ENCODE measurements at places on chromosomes 2 and 18.

- DNase-seq, result no peak
Observed at GRCh38 chr2:72271276-72271614, 123.6 kb upstream of the CYP26B1 start.

- no peak for DNase-seq
Observed at GRCh38 chr2:127108090-127108523, 1.2 kb upstream of the BIN1 start.

DNA sequence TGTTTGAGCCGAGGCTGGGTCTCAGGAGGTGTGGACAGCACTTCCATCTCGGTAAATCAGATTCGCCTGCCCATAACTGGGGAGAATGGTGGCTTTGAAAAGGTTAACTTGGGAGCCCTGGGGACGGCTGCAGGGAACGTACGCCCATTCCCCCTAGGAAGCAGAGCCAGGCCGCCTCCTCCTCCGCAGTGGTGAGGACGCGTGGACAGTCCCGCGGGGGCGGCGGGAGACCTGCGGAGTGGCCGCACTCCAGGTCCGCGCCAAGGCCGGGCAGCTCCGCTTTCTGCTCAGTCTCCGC lies 845 bp upstream of the MYCN start:
- no peak for DNase-seq

GRCh38 chr2:148552675-148553331 lies 91.7 kb upstream of the EPC2 start:
- DNase-seq, result peak; percentile 15

DNA sequence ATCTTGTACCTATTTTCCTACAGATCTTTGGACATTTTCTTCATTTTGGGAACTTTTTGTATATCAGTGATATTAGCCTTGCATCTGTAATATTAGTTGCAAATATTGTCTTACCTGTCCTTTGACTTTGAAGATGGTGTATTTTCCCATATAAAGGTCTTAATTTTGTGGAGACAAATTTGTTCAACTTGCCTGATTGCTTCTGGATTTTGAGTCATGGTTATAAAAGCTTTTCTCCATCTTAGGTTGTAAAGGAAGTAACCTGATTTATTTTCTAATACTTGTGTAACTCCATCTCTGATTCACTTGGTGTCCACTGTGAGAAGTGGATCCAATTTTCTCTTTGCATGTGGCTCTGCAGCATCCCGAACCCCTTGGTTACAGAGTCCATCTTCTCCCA lies 97.7 kb upstream of the OTOS start:
- no peak for DNase-seq

DNA sequence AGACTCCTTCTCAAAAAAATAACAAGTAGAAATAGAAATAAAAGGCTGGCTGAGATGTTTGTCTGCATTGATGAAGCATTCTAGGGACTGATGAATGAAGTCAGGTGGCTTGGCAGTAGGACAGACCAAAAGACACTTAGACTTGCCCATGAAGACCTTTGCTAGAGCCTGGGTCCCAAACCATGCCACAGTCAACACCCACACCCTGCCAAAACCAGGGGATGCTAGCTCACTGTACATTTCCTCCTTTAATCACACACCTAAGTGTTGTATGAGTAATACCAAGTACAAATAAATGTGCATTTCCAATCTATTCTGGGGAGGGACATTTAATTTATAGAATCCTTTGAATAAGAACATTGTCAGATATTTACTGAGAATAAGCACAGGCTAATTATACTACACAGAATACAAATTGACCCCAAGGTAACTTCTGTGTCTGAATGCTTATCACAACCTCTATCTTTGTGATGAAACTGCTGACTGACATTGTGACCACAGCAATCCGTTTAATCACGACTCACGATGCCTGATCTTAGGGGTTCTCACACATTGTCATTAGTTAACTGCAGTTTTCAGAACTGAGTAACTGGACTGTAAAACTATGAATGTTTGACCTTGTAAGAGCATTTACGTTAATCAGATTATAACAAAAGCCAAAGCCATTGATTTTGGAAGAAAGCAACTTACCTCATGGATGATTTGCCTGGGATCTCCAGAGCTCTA lies 10.5 kb upstream of the NOL10 start:
- DNase-seq, result no peak

GRCh38 chr18:12236934-12237832 lies 17.0 kb upstream of the CIDEA start:
- DNase-seq, result peak; percentile 37

DNA sequence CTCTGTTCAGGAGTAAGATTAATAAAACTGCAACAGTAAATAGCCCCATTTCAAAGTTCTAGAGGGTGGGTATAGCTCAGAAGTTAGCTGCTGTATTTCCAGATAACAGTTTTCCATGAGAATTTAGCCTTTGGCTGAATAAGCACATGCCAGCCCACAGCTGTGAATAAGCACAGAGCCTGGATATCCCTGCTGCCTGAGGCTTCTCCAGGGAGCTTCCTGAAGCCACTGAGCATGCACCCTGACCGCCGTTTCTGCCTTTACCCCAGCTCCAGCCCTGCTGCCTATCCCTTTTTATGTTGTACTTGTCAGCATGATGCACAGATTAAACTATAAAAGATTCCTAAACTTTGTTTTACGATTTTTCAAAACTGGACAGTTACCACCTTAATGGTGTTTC lies 85.3 kb downstream of the FEZ2 start:
- DNase-seq, result no peak

- DNase-seq, result no peak
Observed at GRCh38 chr2:192286093-192286701, 91.5 kb upstream of the TMEFF2 start.

DNA sequence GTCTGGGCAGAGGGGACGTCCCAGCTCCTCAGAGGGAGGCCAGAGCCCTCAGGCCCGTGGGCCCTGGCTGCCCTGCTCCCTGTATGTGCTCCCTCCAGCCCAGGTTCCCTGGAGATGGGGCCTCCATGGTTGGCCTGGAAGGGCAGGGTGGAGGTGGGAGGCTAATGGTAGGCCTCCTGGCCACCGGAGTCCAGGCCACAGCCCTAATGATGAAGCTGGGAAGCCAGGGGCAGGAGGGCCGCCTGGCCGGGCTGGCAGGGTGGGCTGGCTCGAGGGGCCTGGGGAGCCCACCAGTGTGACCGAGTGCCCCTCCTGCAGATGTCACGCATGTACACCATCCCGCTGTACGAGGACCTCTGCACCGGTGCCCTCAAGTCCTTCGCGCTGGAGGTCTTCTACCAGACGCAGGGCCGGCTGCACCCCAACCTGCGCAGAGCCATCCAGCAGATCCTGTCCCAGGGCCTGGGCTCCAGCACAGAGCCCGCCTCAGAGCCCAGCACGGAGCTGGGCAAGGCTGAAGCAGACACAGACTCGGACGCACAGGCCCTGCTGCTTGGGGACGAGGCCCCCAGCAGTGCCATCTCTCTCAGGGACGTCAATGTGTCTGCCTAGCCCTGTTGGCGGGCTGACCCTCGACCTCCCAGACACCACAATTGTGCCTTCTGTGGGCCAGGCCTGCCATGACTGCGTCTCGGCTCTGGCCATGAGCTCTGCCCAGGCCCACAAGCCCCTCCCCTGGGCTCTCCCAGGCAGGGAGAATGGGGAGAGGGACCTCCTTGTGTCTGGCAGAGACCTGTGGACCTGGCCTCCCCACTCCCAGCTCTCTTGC lies 9.0 kb upstream of the CAPN10 start:
- no peak for DNase-seq

GRCh38 chr2:79740879-79741443 lies 228.1 kb downstream of the CTNNA2 start:
- DNase-seq, result no peak

- DNase-seq, result no peak
Observed at GRCh38 chr2:100845141-100845991, 25.4 kb downstream of the NPAS2 start.

DNA sequence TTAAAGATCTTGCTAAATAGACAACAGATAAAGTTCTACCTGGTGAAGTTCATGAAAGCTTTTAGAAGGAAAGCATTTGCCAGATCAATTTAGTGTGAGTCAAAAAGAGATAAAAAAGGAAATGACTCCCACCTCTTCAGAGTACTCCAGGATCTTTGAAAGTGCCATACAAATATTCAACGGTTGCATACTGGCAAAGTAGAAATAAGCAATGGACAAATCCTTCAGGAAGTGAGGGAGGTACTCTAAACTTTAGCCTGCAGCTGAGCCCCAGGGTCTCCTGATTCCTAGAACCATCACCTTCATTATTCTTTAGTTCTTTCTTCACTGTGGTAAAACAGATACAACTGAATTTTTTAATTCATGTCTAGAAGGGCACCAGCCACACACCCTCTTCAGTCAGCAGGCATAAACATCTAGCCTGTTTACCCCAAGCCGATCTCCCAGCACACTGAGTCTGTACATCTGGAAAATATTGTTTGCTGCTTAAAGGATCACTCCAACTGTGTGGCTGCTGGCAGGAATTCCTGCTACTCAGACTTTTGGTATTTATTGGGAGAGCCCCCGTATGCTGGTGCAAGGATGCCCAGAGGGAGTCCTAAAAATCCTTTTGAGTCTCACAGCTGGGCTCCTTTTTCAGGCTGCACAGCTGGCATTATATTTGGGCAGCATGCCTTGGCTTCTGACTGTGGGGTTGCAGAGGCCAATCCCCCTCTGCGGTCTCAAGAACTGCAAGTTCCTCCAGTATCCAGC lies 72.3 kb upstream of the SESTD1 start:
- no peak for DNase-seq

DNA sequence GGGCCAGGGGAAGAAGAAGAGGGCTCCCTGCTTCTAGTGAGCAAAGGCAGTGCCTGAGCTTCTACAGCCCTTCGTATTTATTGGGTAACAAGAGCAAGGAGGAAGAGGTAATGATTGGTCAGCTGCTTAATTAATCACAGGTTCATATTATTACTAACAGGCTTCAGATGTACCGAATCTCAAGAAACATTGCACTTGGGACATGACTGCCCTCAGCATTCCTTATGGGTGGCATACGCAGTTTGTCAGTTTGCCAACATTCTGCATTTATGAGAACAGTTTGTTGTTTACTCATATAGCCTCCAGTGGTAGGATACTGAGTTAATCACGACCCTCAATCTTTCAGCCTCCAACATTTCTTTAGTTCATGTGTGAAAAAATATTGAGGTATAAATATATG lies 84.5 kb downstream of the HIBCH start:
- DNase-seq, result no peak

GRCh38 chr2:105782123-105782522 lies 37.4 kb downstream of the NCK2 start:
- DNase-seq, result no peak

- no peak for DNase-seq
Observed at GRCh38 chr2:215420471-215420935, 15.4 kb downstream of the FN1 start.

GRCh38 chr2:168614172-168615018 lies 158.3 kb downstream of the CERS6 start:
- DNase-seq, result no peak

DNA sequence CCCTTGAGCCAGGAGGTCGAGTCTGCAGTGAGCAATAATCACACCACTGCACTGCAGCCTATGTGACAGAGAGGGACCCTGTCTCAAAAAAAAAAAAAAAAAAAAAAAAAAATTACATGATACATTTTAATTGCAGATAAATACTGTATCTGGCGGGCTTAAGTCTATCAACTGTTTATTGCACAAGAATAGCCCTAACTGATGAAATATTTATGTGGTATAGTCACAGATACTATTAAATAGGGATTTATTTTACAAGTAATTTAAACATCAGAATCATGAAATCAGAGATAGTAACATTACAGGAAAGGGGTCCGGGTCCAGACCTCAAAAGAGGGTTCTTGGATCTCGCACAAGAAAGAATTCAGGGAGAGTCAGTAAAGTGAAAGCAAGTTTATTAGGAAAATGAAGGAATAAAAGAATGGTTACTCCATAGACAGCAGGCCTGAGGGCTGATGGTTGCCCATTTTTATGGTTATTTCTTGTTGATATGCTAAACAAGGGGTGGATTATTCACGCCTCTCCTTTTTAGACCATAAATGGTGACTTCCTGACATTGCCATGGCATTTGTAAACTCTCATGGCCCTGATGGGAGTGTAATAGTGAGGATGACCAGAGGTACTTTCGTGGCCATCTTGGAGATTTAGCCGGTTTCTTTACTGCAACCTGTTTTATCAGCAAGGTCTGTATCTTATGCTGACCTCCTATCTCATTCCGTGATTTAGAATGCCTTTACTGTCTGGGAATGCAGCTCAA lies 166.6 kb downstream of the PMAIP1 start:
- no peak for DNase-seq

GRCh38 chr2:205637320-205637602 lies 45.0 kb upstream of the NRP2 start:
- DNase-seq, result no peak

DNA sequence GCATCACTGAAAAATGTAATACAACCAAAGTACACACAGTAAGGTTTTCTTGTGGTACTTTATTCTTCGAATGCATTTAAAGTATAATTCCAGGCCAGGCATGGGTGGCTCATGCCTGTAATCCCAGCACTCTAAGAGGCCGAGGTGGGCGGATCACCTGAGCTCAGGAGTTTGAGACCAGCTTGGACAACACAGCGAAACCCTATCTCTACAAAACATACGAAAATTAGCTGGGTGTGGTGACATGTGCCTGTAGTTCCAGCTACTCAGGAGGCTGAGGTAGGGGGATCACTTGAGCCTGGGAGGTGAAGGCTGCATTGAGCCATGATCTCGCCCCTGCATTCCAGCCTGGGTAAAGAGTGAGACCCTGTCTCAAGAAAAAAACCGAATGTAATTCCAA lies 3.9 kb upstream of the TTC39C start:
- DNase-seq, result no peak

DNA sequence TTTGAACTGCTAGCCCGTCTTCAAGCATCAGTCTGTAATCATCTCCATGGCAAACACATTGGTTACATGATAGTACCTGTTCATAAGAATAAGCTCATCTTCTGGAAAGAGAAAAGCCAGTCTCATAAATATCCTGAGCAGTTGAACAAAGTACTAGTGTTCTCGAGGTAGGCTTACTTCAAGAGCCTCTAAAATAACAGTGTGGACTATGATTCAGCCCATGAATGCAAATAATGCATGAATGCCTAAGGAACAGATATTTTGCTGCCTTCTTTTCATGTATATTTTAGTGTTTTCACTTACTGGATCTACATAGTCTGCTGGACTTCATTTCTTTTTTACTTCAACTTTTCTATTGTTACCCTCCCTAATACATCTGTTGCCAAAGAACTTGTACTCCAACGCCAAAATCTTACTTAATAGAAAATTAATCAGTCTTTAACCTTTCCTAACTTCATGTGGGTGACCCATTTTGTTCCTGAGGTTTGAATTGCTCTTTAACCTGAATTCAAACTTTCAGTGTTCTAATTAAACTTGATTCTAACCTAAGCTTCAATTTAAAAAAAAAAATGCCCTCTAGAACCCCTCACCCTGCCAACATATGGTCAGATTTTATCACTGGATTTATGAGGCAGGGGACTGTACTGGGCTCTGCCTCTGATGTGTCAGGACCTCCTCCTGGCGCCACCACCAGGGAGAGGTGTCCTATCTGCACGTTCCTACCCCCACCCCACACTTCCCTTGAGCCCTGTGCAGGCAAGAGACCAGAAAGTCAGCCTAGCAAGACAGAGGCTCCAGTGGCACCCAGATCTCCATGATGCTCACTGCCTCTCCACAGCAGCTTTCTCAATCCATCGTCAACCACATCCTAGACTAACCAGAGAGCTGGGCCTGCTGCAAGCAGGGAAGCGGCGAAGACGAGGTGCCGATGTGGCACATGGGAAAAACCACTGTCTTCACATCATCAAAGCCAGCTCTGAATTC lies 264.7 kb upstream of the ID2 start:
- no peak for DNase-seq

Data from CD4-positive, alpha-beta T cell treated with Interferon gamma for 1 hour (primary cell).